Vagina (tissue), 2 donors: ENCODE measurements at places on chromosomes 4 and X. TPM values are rescaled to one million over a fixed set of nuclear protein-coding genes. Genes with fewer than 3 reads are reported as not detected.

GRCh38 chr4:77263247-77263646 lies 106.2 kb downstream of the CCNG2 start:
- no peaks in the 10 kb centered on the region for H3K36me3 ChIP-seq
- no peaks in the 10 kb centered on the region for H3K4me1 ChIP-seq
- H3K27ac ChIP-seq, result no peak overlapping the region

DNA sequence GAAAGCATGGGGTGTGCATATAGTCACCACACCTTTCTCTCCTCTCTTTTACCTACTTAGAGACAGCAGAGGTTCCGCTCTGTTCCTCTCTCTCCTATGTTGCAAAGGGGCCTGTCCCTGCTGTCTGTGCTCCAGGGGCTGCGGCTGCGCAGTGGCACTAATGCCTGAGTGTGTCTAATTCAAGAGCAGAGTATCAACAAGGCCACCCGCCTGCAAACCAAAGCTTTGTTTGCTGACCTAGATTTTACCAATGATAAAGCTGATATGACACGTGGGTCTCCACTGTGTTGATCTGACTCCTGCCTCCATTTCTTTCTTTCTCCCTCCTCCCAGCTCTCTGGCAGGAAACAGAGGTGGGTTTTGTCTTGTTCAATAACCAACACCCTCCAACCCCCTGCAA lies 74.9 kb downstream of the NSG1 start:
- DNase-seq, result no peak
- no peaks in the 10 kb centered on the region for H3K27me3 ChIP-seq
- H3K4me1 ChIP-seq, result peaks cover 22% of the 10 kb centered on the region
- no peak overlapping the region for H3K4me3 ChIP-seq

- peaks cover 38% of the 10 kb centered on the region for H3K4me1 ChIP-seq
- H3K27me3 ChIP-seq, result peaks cover 19% of the 10 kb centered on the region
- DNase-seq, result no peak
- no peak overlapping the region for H3K27ac ChIP-seq
Measured at GRCh38 chr4:112515198-112516065, 548 bp downstream of the NEUROG2 start.

Gene MAP3K15
- 0.25 TPM for total RNA-seq

- H3K36me3 ChIP-seq, result no peaks in the 10 kb centered on the region
- no peak overlapping the region for H3K4me3 ChIP-seq
- no peaks in the 10 kb centered on the region for H3K27me3 ChIP-seq
- H3K27ac ChIP-seq, result no peak overlapping the region
- no peak for DNase-seq
- H3K4me1 ChIP-seq, result no peaks in the 10 kb centered on the region
Measured at GRCh38 chr4:158327525-158327924, 117.2 kb downstream of the TMEM144 start.

DNA sequence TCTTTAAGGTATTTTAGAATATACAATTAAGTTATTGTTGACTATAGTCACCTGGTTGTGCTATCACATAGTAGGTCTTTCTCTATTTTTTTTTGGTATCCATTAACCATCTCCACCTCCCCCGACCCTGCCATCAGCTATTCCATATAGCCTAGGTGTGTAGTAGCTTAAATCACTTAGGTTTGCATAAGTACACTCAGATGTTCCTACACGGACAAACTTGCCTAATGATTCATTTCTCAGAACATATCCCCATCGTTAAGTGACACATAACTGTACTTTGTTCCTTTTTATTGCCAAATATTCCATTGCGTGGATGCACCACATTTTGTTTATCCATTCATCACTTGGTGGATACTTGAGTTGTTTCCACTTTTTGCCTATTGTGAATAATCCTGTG lies 67.9 kb downstream of the SLAIN2 start:
- DNase-seq, result no peak
- no peaks in the 10 kb centered on the region for H3K36me3 ChIP-seq
- no peaks in the 10 kb centered on the region for H3K27me3 ChIP-seq
- H3K4me1 ChIP-seq, result no peaks in the 10 kb centered on the region

GRCh38 chr4:186935901-186936300 lies 212.2 kb upstream of the FAT1 start:
- peaks cover 34% of the 10 kb centered on the region for H3K4me1 ChIP-seq
- no peak for DNase-seq
- peak overlapping the region; percentile 13 for H3K27ac ChIP-seq
- H3K27me3 ChIP-seq, result no peaks in the 10 kb centered on the region
- no peaks in the 10 kb centered on the region for H3K36me3 ChIP-seq
- H3K4me3 ChIP-seq, result no peak overlapping the region

Gene TCEAL7
- total RNA-seq, result 15.7 TPM

- no peak for DNase-seq
- no peaks in the 10 kb centered on the region for H3K36me3 ChIP-seq
- H3K27ac ChIP-seq, result no peak overlapping the region
- H3K4me1 ChIP-seq, result no peaks in the 10 kb centered on the region
- no peak overlapping the region for H3K4me3 ChIP-seq
Measured at GRCh38 chr4:78020677-78021076, 36.4 kb upstream of the FRAS1 start.

Gene LRCH2
- 10.1 TPM for total RNA-seq

Gene CLCN4
- total RNA-seq, result 1.2 TPM

DNA sequence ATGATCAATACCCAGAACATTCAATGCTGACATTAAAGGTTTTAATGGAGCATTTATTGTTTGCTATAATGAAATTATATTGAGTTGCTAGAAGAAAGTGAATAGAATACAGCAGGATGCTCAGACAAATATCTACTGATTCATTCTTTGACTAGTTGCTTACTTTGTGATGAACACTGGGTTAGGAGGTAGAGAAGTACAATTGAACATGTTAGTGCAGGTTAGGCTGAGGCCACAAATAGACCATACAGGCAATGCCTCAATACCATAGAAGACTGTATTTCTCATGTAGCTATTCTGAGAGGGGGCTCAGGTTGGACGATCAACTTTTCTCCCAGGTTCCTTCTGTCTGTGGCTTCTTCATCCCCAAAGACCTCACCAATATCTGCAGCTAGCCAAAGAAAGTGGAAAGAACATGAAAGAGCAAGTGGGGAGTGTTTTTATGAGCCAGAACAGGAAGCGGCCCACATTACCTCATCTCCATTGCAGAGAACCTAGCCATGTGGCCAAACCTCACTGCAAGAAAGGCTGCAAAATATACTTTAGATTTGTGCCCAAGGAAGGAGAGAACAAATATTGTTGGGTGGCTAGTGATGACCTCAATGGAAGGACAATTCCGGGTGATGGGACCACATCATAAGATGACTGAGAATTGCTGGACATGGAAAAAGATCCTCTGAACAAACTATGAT lies 180.3 kb upstream of the GATB start:
- no peak overlapping the region for H3K27ac ChIP-seq
- H3K4me3 ChIP-seq, result no peak overlapping the region
- DNase-seq, result peak; percentile 10
- H3K36me3 ChIP-seq, result no peaks in the 10 kb centered on the region
- no peaks in the 10 kb centered on the region for H3K27me3 ChIP-seq
- no peaks in the 10 kb centered on the region for H3K4me1 ChIP-seq

DNA sequence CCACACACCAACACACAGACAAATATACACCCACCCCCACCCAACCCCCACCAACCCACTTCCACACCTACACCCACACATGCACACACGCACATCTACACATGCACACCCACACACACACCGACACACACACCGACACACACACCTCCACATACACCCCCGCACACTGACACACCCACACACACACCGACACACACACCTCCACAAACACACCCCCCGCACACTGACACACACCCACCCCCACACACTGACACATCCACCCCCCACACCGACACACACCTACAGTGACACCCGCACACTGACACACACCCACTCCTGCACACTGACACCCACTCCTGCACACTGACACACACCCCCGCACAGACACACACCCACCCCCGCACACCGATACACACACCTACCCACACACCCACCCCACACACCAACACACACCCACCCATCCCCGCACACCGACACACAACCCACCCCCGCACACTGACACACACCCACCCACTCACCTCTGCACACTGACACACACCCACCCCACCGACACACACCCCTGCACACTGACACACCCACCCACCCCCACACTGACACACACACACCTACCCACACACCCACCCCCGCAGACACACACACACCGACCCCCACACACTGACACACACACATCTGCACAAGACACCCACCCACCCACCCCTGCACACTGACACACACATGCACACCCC lies 31.1 kb downstream of the FGFRL1 start:
- no peak for DNase-seq
- peaks cover 53% of the 10 kb centered on the region for H3K4me1 ChIP-seq

Gene TMSB15C
- 4.7 TPM for total RNA-seq

GRCh38 chrX:1462596-1463251 lies 10.0 kb upstream of the ASMTL start:
- H3K4me3 ChIP-seq, result no peak overlapping the region
- H3K27me3 ChIP-seq, result no peaks in the 10 kb centered on the region
- no peaks in the 10 kb centered on the region for H3K4me1 ChIP-seq
- no peak overlapping the region for H3K27ac ChIP-seq

GRCh38 chr4:66294638-66295037 lies 624.3 kb upstream of the EPHA5 start:
- no peaks in the 10 kb centered on the region for H3K27me3 ChIP-seq
- H3K4me1 ChIP-seq, result no peaks in the 10 kb centered on the region
- no peak overlapping the region for H3K27ac ChIP-seq
- no peak overlapping the region for H3K4me3 ChIP-seq
- no peak for DNase-seq

DNA sequence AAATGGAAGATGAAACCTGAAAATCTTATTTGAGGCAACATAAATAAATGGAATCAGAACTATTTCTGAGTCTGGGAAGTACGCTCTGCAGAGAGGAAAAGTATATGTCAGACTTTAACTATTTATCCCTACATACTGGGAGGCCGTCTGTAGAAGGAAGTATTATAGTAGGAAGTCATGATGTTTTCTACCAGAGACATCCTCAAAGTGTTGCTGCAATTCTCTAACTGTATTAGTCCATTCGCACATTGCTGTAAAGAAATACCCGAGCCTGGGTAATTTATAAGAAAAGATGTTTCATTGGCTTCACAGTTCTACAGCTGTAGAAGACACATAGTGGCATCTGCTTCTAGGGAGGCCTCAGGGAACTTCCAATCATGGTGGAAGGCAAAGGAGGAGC lies 88.7 kb upstream of the TBL1X start:
- H3K36me3 ChIP-seq, result no peaks in the 10 kb centered on the region
- no peaks in the 10 kb centered on the region for H3K4me1 ChIP-seq
- no peak overlapping the region for H3K4me3 ChIP-seq

- no peak overlapping the region for H3K27ac ChIP-seq
- no peaks in the 10 kb centered on the region for H3K27me3 ChIP-seq
- H3K4me3 ChIP-seq, result no peak overlapping the region
- DNase-seq, result no peak
- H3K4me1 ChIP-seq, result no peaks in the 10 kb centered on the region
Measured at GRCh38 chr4:76923619-76924357, 25.8 kb upstream of the SEPTIN11 start.

Gene CPLX1
- 0.98 TPM for total RNA-seq

Gene CENPVL2
- total RNA-seq, result not detected

Gene ARR3
- not detected for total RNA-seq

- H3K4me1 ChIP-seq, result peaks cover 35% of the 10 kb centered on the region
- H3K36me3 ChIP-seq, result no peaks in the 10 kb centered on the region
- H3K27me3 ChIP-seq, result no peaks in the 10 kb centered on the region
- peak overlapping the region; percentile 79 for H3K27ac ChIP-seq
Measured at GRCh38 chr4:169659716-169660670, 39.6 kb downstream of the CLCN3 start.

- DNase-seq, result no peak
- H3K4me3 ChIP-seq, result no peak overlapping the region
- H3K27me3 ChIP-seq, result no peaks in the 10 kb centered on the region
- no peak overlapping the region for H3K27ac ChIP-seq
- H3K36me3 ChIP-seq, result peaks cover 58% of the 10 kb centered on the region
Measured at GRCh38 chr4:99885063-99885664, 9.1 kb downstream of the LAMTOR3 start.

- H3K27ac ChIP-seq, result peak overlapping the region; percentile 47
- no peaks in the 10 kb centered on the region for H3K27me3 ChIP-seq
- DNase-seq, result peak; percentile 82
- H3K4me1 ChIP-seq, result no peaks in the 10 kb centered on the region
Measured at GRCh38 chr4:184267673-184268583, 50.3 kb upstream of the ENPP6 start.

- H3K27ac ChIP-seq, result no peak overlapping the region
- H3K36me3 ChIP-seq, result no peaks in the 10 kb centered on the region
- H3K4me1 ChIP-seq, result peaks cover 20% of the 10 kb centered on the region
- no peak for DNase-seq
- H3K27me3 ChIP-seq, result no peaks in the 10 kb centered on the region
- no peak overlapping the region for H3K4me3 ChIP-seq
Measured at GRCh38 chrX:154381271-154381670, 2.2 kb downstream of the EMD start.

Gene USP26
- not detected for total RNA-seq

DNA sequence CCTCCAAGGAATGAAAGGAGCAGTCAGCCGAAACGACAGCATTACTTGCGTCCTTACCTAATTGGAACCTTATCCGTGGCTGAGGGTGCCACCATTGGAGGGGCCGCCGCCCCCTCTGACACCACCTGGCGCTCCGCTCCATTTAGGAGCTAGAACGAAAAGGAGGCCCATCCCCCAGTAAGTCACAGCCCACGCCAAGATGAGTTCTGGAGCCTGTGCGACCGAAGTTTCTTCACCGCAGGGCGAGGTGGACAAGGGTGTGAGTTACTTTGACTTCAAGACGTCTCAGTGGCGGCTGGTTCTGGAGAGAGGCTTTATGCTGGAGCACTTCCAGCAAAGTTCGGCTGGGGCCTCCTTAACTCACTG lies 729 bp upstream of the IRF2 start:
- no peaks in the 10 kb centered on the region for H3K27me3 ChIP-seq
- H3K4me3 ChIP-seq, result peak overlapping the region; percentile 77
- H3K27ac ChIP-seq, result peak overlapping the region; percentile 99
- DNase-seq, result no peak
- H3K4me1 ChIP-seq, result peaks cover 49% of the 10 kb centered on the region

DNA sequence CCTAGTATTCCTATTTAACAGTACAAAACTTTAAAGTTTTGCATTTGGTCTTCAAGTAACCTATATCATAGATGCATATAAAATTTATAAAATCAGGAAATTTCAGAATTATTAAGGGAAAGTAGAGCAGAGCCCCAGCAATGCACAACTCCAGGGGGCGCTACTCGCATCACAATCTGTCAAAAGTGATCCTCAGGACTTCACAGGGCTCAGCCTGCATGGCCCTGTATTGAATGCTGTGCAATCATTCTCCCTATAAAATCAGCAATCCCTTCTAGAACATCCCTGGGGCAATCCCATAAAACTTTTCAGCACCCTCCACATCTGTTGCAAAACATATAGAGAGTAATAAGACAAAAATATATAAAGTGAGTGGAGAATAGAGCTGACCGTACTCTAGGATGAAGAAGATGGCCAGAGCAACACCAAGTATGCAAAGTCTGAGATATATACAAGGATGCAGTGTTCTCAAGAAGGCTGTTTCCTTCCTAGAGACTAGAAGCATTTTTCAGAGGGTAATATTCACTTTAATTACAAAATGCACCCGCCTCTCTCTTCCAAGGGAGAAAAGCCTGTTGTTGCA lies 12.5 kb upstream of the PPARGC1A start:
- H3K4me3 ChIP-seq, result no peak overlapping the region
- H3K4me1 ChIP-seq, result no peaks in the 10 kb centered on the region
- no peaks in the 10 kb centered on the region for H3K27me3 ChIP-seq
- DNase-seq, result no peak
- H3K27ac ChIP-seq, result no peak overlapping the region
- no peaks in the 10 kb centered on the region for H3K36me3 ChIP-seq
